Activated T-cell treated with anti-CD3 and anti-CD28 coated beads for 48 hours (primary cell): ENCODE measurements at places on chromosomes 6 and 20.

DNA sequence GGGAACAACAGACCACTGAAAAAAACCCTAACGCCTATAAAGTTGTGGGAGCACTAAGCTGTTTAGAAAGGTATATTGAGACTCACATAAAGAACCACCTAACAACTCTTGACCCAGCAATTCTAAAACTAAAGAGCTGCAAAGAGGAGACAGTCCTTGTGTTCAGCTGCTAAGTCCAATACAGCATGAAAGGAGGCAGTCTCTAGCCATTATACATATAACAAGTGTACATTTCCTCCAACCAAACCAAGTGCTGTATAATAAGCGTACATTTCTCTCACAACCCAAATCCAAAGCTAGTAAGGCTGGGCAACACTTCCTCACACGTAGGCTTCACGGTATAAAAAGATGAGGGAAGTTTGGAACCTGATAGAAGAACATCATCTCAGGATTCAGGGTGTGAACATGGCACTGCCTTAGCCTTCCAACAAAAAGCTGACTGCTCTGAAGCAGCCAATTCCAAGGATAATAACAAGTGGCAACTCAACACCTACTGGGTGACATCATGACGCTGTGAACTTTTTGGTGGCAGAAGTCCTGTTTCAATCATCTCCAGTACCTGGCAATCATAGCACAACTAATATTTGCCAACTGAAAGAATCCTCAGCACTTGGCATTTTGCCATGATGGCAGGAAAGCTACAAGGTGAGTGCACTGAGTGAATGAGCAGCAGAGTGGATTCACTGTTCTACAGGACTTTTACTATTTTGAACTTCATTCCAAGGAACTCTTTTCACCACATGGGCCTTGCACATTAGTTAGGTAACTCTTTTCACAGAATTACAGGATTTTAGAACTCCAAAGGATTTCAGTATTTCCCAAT, 16.6 kb downstream of the TBC1D20 start:
- no peak for DNase-seq

DNA sequence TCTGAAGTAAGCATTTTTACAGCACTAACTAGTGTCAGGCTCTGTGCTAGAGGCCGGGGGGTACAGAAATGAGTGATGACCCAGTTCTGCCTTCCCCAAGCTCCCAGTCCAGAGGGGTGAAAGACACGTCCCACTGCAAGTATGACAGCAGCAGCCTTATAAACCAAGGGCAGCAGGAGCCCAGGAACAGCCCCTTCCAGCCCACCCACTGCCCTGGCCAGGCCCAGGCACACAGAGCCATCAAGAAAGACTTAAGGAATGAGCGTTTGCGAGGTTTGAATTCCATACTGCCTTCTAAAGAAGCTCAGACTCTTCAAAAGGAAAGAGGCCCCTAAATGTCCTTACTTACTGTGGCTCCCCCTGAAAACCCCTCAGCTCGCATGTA, 10.0 kb downstream of the TRERF1 start:
- DNase-seq, result no peak

GRCh38 chr6:119122336-119122735, 43.9 kb upstream of the FAM184A start:
- DNase-seq, result no peak

- no peak for DNase-seq
Measured at GRCh38 chr6:152267967-152268845, 369.0 kb downstream of the SYNE1 start.

- no peak for DNase-seq
Measured at GRCh38 chr20:14342918-14343317, 5.5 kb upstream of the FLRT3 start.

GRCh38 chr6:98471444-98471843, 362.9 kb upstream of the POU3F2 start:
- DNase-seq, result no peak

DNA sequence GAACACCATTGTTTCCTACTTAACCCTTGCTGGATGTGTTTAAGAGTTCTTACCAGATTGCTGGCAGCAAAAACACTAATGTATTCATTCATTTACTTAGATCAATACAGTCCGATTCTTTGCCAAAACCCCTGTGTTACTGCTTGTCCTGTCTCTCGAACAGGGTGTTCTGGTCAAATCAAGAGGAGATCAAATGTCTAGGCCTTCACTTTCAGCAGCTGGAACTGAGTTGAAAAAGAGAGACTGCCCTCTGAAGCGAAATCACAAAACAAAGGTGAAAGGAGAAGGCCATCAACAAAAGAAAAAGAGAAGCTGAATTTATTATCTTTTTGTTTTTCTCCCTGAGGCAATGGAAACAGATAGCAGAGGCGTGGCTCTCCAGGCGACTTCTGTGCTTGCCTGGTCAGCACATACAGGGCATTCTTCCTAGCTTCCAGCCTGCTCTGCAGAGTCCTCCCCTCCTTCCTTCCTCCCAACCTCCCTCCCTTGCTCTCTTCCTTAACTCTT, 44.1 kb upstream of the GCM1 start:
- no peak for DNase-seq

- DNase-seq, result peak; percentile 2
Measured at GRCh38 chr6:144248003-144248402, 37.1 kb upstream of the UTRN start.

DNA sequence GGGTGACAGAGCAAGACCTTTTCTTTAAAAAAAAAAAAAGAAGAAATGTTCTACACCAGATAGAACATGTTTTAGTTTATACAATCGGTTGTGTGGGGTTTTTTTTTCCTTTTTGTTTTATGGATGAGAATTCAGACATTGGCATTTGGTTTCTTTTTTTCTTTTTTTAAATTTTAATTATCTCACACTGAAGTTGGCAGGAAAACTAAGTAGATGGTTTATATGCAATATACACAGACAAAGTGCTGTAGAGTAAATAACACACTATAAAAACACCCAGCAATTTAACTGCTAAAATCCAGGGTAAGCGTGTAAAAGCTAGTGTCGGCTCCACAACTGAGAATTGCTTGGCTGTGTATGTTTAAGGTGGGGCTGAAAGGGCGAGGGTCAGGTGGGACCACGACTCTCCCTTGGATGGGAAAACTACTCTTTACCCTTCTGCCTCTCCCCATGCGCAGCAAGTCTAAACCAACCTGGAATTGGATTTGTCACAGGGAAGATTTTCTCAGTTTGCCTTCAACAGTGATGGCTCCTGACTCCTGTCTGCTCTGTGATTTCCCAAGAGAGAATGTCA, 147.1 kb upstream of the MARCKS start:
- DNase-seq, result no peak

- no peak for DNase-seq
Measured at GRCh38 chr6:3119040-3119723, 671 bp downstream of the BPHL start.

DNA sequence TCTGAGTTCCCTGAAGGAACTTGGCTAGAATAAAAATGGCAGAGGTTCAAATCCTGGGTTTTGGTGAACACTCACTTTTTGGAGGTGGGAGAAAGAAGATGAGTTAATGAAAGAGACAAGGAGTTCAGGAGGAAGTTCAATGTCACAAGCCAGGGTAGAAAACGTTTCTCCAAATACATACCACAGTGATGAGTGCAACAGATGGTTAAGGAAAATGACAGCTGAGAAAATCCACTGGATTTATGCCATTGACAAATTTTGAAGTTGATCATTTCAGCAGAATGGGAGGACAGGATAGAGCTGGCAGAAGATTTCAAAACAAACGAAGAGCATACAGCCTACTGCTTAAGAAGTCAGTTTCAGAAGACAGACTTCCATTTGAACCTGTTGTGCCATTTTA, 122.7 kb downstream of the GFRAL start:
- DNase-seq, result no peak

DNA sequence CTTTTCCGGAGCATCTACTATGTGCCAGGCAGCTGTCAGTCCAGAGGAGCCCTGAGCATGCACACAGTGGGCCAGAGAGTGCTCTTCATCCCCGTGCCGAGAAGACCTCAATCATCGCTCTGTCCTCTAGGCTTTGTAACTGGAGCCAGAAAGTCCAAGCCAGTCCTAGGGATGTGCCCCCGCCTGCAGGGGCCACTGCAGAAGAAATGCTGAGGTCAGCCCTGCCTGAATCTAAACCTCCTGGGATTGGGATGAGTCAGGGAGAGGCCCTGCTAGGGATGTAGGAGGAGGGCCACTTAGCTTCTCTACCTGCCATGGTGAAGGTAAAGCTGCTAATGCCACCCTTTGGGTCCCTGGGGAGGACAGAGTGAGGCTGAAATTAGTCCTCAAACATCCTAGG, 146.8 kb downstream of the CDC5L start:
- no peak for DNase-seq

DNA sequence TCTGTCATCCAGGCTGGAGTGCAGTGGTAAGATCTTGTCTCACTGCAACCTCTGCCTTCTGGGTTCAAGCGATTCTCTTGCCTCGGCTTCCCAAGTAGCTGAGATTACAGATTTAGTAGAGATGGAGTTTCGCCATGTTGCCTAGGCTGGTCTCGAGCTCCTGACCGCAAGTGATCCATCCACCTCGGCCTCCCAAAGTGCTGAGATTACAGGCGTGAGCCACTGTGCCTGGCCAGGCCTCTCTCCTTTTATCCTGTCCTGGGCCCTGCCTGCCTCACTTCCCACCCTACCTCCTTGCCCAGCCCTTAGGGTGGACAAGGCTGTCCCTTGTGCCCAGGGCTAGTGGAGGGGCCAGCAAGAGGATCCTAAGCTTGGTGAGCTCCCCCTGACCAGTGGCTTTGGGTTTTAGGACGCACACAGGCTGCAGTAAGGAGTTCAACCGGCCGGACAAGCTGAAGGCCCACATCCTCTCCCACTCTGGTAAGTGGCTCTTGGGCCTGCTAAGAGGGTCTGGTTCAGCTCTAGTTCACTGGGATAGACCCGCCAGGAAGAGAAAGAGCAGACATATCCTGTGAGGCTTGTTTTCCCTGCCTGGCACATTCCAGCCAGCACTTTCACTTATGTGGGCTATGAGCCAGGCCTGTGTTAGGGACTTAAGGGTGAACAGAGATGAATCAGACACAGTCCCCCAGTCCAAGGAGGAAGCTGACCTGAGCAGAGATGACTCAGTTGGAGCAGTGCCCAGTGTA, 21.9 kb upstream of the CHMP4B start:
- no peak for DNase-seq

DNA sequence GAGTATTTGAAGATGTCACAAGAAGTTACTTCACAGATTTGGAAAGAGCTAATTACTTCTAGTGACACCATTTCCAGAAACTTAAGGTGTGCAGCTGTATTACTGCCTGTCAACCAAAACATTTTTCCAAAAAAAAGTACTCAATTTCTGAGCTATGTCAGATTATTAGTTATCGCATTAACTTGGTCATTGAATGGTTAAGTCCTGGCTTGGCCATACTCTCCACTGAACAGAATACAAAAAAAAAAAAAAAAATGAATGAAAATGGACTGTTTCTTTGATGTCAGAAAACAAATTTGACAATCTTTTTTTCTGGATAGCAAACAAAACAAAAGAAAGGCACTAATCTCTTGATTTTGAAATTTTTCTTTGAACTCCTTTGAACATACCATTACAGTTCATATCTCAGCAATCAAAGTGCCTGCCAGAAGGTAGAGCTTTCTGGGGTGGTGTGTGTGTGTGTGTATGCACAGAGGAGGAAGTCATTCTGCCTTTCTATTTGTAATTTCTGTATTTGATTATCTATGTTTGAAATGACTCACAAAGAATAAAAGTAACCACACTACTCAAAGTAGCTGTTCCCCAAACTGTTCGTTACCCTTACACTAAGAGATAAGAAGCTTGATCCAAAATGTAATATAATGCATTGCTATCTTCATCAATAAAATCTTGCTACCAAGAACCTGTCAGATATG, 210.8 kb upstream of the FUT9 start:
- DNase-seq, result no peak
